ENCODE measurements at places on chromosomes 2 and 18.

DNA sequence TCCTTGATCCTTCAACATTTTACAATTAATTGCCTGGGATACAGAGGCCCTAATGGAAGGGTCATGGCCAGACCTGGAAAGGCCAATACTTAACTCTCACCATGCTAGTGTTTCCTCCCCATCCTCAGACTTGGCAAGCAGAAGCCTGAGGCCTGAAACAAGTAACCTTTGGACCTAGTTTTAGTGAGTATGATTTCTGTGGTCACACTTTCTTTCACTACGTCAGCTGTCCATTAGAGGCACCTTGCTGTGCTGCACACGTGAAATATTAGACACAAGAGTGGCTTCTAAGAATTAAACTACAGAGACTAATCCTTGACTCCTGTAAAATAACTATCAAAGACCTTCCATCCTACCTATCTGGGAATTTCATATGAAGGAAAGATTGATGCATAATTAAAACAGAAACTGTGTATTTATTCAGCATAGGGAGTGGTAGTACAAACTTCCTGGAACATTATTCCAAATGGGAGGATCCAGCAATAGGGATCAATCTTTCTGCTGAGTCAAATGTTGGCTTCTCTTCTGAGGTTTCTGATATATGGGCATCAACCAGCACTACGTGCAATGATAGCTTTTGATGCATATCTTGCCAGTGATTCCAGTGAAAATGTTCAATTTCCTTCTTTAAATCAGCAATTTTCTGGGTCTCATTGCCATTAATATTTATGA is 249.7 kb downstream of the IKZF2 start:
- no peak for DNase-seq

DNA sequence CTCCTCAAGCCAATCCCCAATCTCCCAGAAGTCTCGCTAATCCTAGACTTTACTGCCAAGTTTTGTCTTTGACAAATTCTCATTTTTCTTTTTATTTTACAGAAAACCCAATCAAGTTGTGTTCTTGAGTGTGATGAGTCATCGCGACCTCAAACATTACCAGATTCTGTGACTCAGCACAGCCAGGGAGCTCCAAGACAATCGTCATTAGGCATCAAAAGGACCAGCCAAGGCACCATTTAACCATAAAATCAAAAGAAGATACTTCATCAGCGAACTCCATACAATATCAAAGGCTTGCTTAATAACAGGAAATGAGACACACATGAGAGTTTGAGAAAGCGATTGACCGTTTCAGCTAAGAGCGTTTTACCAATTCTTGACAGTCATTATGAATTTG is 146.2 kb upstream of the AGAP1 start:
- no peak for DNase-seq

- DNase-seq = no peak
These were observed 63.4 kb downstream of the ZNF516 start for GRCh38 chr18:76431437-76432273.

GRCh38 chr2:56047136-56047535 is 123.6 kb upstream of the EFEMP1 start:
- DNase-seq = no peak

DNA sequence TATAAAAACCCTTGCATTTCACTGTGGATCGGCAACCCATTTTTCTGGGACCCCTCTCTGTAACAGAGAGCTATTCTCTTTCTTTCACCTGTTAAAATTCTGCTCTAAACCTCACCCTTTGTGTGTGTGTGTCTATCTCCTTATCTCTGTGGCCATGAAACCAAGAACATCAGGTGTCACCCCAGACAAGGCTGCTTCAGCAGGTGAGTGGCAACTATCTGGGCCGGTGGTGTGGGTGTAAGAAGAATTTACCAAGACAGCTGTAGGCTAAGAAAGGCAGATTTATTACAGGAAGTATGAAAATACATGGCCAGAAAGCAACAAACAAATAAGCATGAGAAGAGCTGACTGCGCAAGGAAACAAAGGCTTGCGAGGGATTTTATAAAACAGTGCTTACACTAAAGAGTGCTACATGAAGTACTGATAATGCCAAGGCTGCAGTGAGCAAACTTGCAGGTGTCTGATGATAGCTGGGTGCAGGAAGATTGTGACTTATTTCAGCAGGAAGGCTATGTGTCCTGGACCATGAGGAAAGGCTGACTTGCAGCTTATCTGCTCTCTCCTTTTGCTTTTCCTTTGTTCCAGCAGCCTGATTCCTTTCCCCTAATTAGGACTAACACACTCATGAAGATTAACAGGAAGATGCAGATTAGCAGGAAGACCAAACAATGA is 421.1 kb downstream of the PTH2R start:
- no peak for DNase-seq

Data from effector CD8-positive, alpha-beta T cell (primary cell).